Mesendoderm (in vitro differentiated cells): ENCODE measurements at places on chromosomes 2 and 18.

- no peak for DNase-seq
- no peaks in the 10 kb centered on the region for H3K27me3 ChIP-seq
- no peaks in the 10 kb centered on the region for H3K36me3 ChIP-seq
Observed at GRCh38 chr2:43754180-43754579, 19.7 kb upstream of the DYNC2LI1 start.

GRCh38 chr2:64605026-64605471 is 48.7 kb downstream of the SERTAD2 start:
- no peaks in the 10 kb centered on the region for H3K27me3 ChIP-seq
- H3K36me3 ChIP-seq, result no peaks in the 10 kb centered on the region
- DNase-seq, result no peak

- no peak overlapping the region for H3K4me3 ChIP-seq
- H3K4me1 ChIP-seq, result no peaks in the 10 kb centered on the region
- H3K27me3 ChIP-seq, result no peaks in the 10 kb centered on the region
- no peak overlapping the region for H3K27ac ChIP-seq
- no peak for DNase-seq
- H3K36me3 ChIP-seq, result no peaks in the 10 kb centered on the region
Observed at GRCh38 chr2:15128846-15129245, 432.3 kb downstream of the NBAS start.

DNA sequence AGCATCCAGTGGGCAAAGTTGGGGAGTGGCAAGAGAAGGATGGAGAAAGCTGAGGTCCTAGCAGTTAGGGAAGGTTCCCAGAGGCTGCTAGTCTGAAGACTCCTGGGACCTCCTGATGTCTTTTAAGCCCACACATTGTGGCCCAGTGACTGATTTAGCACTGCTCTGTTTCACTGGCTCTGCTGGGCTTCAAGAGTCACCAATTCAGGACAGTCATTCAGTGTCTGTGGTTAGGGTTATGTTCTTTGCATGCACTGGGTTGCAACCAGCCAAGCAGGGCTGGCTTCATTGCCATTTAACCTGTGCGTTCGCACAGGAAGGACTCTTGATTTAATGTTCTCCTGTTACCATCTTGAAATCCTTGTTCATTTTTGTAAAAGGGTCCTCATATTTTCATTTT is 199.2 kb downstream of the ICOS start:
- no peak overlapping the region for H3K27ac ChIP-seq
- no peaks in the 10 kb centered on the region for H3K36me3 ChIP-seq
- H3K27me3 ChIP-seq, result no peaks in the 10 kb centered on the region

- H3K27ac ChIP-seq, result no peak overlapping the region
- DNase-seq, result peak; percentile 7
- H3K36me3 ChIP-seq, result no peaks in the 10 kb centered on the region
- H3K27me3 ChIP-seq, result no peaks in the 10 kb centered on the region
- H3K4me1 ChIP-seq, result no peaks in the 10 kb centered on the region
Observed at GRCh38 chr2:196544906-196545433, 94.5 kb upstream of the CCDC150 start.

- H3K36me3 ChIP-seq, result peaks cover 3% of the 10 kb centered on the region
- no peaks in the 10 kb centered on the region for H3K4me1 ChIP-seq
- no peak for DNase-seq
- H3K27ac ChIP-seq, result no peak overlapping the region
- no peaks in the 10 kb centered on the region for H3K27me3 ChIP-seq
Observed at GRCh38 chr2:237758185-237758584, 40.4 kb upstream of the RBM44 start.

DNA sequence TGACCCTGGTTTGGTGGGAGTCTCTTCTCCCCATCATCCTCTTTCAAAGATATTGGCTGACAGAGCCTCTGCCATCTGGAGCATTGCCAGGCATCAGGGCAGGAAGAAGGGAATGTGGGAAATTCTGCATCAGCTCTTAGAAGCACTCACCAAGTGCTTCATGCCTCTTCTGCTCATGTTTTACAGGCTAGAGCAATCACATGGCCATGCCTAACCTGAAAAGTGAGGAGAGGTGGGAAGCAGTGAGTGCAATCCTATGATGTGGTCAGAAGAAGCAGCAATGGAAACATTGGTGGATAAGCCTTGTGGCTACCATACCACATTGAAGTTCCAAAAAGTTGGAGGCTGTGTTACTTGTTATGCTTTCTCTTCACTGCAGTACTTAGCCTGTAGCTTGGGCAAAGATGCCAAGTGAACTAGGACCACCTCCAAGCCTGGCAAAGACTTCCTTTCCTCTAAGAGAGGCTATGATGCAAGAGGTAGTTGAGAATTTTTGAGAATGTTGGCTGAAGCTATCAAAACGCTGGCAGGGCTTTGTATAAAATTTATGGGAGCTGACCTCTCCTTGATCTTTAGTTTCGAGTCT is 64.1 kb downstream of the BCL2L11 start:
- no peak overlapping the region for H3K4me3 ChIP-seq

GRCh38 chr18:44841221-44841620 is 160.5 kb downstream of the SETBP1 start:
- no peak overlapping the region for H3K27ac ChIP-seq
- H3K4me1 ChIP-seq, result peaks cover 13% of the 10 kb centered on the region
- no peaks in the 10 kb centered on the region for H3K36me3 ChIP-seq

- H3K27ac ChIP-seq, result no peak overlapping the region
- H3K4me3 ChIP-seq, result no peak overlapping the region
- H3K27me3 ChIP-seq, result no peaks in the 10 kb centered on the region
- no peak for DNase-seq
Observed at GRCh38 chr2:221085341-221085900, 486.7 kb downstream of the EPHA4 start.
